K562 (cell line): ENCODE measurements at places on chromosomes 2 and 18. TPM values are rescaled to one million over a fixed set of nuclear protein-coding genes. Genes with fewer than 3 reads are reported as not detected.

- no peak for DNase-seq
Observed at GRCh38 chr2:118224895-118225311, 136.6 kb downstream of the INSIG2 start.

DNA sequence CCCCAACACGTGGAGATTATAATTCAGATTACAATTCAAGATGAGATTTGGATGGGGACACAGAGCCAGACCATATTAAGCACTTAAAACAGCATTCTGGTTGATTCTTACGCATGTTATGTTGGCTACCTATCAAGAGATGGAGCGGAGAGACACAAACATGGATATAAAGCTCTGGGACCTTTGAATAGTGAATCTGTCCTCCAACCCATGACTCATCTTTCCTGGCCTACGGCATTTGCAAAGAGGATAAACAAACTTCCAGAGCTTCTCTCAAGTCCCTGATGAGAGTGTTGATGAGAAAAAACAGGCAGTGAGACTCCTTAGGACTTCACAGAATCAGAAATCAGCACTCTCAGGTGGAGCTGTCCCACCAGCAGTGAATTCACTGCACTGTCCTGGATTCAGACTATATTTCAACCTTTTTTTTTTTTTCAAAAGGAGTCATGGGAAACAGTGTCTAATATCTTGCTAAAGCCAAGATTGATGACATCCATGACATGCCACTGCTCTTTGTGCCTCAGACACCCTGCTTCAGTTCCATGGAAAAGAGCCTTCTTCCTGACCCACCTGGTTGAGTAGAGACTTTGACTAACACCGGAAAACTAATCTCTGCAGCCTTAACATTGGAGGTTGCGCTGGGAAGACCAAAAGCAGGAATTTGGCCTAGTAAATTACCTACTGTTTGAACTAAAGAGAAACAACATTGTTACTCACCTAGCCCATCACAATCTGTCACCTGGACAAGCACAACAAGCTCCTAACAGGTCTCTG is 62.1 kb upstream of the NPAS2 start:
- DNase-seq: no peak

DNA sequence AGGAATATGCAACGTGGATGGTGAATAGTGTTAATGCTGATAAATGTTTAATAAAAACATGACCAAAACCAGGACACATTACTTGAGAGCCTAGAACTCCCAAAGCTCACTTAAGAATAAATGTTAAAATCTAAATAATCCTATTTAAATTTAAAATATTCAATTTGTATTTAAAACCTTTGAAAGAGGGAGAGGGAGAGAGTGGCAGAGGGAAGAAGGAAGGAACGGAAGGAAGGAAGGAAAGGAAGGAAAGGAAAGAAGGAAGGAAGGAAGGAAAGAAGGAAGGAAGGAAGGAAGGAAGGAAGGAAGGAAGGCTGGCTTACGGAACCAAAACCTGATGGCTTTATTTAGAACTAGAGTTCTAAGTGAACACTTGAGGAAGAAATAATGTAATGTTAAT is 324.1 kb upstream of the SYT4 start:
- DNase-seq: no peak

- DNase-seq: no peak
Observed at GRCh38 chr18:55079481-55080355, 120.5 kb upstream of the CCDC68 start.

Gene TRIM43
- not detected in 2 replicates for total RNA-seq

DNA sequence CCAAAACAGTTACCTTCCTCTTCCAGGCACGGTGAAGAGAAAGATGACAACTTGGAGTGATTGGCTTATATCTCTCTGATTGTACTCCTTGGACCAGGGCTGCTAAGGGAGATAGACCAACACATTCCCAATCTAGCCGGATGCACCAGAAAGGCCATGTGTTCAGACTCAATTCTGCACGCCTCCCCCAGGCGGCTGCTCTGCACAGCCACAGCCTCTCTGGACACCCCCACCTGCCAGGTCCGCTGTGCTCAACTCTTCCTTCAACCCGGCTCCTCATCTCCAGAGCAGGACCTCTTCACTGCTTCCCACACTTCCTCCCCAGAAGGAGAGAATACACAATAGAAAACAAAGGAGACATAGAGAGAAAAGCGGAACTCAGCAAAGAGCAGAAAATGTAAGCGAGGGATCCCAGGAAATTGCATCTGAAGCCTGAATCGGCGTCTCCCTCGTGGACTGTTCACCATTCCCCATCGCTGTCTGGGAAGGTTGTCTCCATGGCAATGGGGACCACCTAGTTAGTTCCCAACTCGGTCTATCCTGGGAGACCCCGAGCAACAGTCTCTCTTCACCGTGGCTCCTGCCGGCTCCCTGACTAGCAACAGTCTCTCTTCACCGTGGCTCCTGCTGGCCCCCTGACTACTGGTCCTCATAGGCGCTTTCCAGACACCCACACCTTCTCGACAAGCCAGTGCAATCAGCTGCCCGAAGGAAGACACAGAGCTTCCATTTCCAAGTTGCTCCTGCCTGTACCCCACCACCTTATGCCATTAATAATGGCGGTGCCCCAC is 361.7 kb upstream of the MYT1L start:
- no peak for DNase-seq

DNA sequence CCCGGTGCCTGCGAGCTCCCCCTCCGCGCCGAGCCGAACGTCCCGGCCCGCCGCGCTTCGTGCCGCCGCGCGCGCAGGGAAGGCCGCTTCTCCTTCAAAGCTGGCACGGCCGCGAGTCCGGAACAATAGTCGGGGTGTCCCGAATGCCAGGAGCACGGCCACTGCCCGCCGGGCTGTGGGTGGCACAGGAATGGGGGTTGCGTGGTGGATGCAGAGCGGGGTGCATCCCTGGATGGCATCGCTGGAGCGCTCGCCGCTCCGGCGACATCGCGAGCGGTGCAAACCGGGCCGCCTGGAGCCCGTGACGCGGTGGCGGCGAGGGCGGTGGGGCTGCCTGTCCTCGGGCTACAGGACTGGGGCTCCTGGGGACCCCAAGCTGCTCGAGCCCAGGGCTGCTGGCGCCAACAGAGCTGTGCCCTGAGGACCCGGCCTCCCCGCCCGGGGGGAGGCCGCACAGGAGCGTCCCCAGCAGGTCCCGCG is 1.1 kb upstream of the SATB2 start:
- DNase-seq: no peak

Gene UGT1A3
- total RNA-seq: not detected in 2 replicates

GRCh38 chr2:170324640-170325046 is 146.7 kb downstream of the MYO3B start:
- peak; percentile 42 for DNase-seq

DNA sequence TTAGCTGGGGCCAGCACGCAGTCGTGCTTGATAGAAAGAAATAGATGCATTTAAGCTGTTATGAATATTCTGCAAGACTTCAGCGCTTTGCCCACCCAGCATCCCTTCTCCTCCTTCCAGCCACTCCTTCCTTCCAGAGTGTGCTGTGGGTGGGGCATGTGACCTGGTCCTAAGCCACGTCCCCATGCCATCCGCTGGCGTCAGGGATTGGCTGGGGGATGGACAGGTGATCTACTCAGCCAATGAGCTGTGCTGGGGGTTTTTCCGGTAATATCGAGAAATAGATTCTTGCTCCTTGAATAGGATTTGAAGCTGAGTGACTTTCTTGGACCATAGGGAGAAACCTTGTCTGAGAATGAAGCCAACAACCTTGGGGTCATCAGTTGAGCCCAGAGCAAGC is 4.8 kb upstream of the ZAP70 start:
- peak; percentile 45 for DNase-seq

GRCh38 chr2:2523461-2524347 is 192.6 kb upstream of the MYT1L start:
- no peak for DNase-seq

DNA sequence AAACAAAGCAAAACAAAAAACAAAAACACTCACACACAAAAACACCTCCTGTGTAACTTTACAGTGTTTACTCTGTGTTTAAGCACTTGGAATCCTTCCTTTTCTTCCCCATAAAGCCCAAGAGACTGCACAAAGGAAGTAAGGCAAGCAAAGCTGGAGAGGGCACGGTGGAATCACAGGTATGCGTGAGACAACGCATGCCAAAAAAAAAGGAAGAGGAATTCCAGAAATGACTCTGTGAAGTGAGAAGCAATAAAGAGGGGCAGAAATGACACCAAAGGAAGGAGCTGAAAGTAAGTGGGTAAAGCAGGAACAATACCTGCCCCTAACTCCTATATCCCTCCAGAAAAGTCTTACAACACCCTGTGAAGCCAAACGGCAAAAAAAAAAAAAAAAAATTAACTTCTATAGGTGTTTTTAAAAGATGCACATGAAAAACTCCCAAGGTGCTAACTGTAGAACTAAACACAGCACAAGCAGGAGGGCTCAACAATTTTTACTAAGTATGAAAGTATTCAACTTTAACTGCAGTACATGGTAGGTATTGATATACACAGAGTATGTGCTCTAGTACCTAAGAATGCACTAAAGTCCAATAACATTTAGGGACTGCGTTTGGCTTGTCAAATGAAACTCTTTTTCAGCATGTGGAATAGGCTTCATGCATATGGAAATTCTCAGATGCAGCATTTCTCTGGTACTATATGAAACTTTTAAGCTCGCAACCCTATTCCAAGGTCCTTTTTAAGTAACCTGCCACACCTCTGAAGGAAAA is 9.1 kb downstream of the RND3 start:
- DNase-seq: no peak

Gene OR6B2
- total RNA-seq: not detected in 2 replicates

Gene C2orf78
- 0.18 and 0.22 TPM in 2 replicates for total RNA-seq

Gene RTP5
- total RNA-seq: not detected in 2 replicates

Gene ALPG
- total RNA-seq: not detected in 2 replicates

DNA sequence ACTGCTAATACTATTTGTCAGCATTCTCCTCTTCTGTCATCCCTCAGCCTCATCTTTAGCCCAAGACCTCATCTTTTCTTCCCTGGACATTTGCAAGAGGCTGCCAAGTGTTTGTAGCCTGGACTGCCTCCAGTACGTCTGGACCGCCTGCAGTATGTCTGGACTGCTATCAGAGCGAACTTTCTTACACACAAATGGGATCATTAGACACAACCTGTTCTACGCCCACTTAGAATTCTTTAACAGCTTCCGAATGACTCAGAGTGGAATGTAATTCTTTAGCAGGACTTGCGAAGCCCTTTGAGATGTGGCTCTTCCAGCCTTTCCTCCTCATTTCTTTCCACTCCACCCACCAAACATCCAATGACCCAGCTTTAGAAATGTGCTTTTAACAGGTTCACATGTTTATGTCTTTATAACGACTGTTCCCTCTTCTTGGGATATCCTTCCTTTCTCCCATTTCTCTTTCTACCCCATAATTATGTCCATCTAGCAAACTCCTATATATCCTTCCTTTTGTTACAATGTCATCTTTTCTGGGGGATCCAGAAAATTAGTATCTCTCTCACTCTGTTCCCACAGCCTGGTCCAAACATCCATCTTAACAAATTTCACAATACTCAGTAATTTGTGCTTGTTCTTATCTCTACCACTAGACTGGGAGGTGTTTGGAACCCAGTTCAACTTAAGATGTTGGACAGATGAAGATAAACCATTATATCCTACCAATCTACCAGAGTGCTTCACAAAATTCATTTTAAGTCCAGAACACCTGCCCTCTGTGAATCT is 171.3 kb upstream of the PGAP1 start:
- no peak for DNase-seq

DNA sequence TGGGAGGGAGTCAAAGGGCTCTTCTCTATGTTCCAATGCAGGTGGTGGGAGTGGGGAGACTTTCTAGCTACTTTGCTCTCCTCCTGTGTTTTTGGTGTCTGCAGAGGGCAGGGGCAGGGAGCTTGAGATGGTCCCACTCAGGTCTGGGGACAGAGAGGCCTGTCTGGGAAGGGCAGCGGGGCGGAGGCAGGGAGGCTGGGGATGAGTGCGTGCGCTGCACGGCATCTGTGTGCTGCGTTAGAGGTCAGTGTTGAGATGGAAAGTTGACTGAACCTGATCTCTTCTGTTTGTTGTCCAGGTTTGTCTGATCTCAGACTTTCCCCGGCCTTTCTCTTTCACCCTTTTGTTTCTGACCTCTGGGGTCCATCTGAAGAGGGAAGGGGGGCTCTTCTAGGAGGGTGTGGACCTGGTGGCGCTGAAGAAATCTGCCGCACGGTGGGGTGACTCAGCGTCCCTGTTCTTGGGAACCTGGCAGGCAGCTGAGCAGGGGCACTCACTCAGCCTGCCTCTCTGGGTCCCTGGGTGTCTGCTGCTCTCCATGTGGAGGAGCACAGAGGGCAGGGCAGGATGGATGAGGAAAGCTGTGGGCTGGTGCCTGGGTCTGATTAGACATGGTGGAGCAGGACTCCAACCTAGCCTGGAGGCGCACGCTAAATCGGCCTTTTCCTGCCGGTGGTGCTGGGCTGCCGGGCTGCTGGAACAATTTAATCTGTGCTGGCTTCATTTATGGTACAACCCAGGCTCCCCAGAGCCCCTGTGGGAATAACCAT is 24.1 kb downstream of the IGFBP2 start:
- DNase-seq: no peak

DNA sequence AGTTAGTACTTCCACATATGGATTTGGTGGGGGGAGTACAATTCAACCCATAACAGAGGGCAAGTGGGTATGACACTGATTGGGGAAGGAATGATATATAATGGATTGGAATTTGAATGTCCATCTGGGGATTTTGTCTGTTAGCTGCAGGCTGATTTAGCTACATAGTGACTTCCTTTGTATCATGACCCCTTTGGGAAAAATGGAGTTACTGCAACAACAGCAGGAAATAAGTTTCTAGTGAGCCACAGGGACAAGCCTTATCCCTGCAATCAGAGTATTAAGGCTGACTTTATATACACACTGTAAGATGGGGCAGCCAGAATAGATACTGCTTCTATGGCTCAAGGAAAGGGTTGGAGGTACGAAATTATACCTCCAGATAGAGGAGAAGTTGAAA is 404.4 kb upstream of the MEIS1 start:
- no peak for DNase-seq

DNA sequence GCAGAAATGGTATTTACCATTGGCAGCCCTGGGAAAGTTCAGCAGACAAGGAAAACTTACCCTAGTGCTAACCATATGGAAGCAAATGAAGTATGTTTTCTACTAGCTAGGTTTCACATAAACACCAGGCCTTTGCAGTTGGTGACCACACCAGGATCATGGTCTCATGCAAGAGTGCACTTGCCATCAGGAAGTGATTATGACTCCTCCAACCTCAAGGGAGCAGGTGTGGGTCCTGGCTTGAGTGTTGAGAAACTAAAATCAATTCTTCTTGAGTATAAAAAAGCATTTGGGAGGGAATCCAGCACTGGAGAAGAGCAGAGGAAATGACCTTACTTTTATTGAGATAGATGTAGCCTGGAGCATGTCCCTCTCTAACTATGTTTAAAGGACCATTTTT is 56.8 kb upstream of the SPAG16 start:
- no peak for DNase-seq
